NCI-H524 treated with DMSO at 0.1 percent for 48 hours (cell line): ENCODE measurements at places on chromosomes 7 and 10.

DNA sequence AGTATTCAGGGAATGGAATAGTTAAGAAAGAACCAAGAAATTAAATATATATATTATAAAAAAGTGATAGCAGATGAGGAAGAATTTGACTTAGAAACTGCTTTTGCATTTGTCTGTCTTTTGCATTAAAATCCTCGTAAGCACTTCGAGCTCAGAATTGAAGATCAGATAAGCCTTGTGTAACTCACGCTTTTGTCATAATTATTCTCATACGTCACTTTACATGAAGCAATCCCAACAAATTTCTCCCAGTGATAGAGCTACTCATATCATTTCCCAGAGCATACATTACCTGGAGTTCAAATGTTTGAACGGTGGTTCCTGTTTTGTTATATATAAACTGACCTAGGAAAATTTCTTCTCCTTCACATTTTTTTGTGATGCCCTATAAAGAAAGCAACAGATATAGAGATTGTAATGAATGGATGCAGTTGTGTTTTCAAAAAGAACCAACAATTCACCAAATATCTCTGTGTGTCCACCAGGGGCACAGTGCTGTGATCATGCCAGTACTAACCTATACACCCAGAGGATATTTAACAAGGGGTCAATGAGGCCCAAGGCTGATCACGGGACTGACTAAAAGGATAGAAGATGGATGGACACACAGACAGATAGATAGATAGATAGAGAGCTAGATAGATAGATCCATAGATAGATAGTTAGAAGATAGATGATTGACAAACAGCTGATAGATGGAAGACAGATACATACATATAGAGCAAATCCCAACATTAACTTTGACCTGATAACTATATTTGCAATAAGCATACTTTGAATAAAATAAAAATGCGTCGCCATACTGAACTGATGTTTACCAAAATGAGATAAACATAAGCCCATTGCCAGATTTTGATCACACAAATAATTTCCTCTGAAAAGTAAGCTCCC lies 9.3 kb upstream of the HUS1 start:
- no peak for DNase-seq

- DNase-seq, result no peak
These were observed 111.6 kb upstream of the PTPRZ1 start for GRCh38 chr7:121761399-121761798.

DNA sequence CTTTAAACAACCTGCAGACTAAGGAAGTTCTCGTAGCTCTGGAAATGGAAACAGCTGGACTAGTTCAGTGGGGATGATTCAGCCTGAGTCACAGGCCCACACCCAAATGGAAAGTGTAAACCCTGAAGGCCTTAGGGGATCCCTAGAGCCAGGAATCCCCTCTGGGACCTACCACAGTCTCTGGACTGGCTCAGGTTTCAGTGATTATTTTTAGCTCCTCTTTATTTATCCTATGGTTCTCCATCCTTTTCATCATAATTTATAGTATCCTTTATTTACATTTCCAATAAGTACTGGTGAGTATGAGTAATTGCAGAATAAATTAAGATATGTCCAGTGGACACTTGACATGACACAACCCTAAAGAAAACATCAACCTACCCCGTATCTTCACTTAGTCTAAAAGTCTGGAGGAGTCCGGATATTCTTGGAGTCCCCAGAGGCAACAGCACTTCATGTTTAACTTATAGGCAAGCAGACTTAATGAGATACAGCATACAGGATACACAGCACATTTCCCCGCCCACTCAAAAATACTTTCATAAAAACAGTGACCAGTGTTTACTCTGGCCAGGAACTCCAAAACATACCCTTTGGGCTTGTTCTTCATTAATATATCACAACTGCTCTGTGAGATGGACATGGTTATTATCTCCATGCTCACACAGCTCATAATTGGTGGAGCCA lies 28.4 kb upstream of the SEMA3E start:
- no peak for DNase-seq

GRCh38 chr7:36315309-36315944 lies 74.2 kb upstream of the ANLN start:
- no peak for DNase-seq

DNA sequence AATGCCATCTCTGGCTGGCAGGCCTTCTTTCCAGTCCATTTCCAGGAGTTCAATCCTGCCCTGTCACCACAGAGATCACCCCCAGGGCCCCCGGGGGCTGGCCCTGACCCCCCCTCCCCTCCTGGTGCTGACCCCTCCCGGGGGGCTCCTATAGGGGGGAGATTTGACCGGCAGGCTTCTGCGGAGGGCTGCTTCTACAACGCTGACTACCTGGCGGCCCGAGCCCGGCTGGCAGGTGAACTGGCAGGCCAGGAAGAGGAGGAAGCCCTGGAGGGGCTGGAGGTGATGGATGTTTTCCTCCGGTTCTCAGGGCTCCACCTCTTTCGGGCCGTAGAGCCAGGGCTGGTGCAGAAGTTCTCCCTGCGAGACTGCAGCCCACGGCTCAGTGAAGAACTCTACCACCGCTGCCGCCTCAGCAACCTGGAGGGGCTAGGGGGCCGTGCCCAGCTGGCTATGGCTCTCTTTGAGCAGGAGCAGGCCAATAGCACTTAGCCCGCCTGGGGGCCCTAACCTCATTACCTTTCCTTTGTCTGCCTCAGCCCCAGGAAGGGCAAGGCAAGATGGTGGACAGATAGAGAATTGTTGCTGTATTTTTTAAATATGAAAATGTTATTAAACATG lies 6.0 kb downstream of the CHPF2 start:
- no peak for DNase-seq

DNA sequence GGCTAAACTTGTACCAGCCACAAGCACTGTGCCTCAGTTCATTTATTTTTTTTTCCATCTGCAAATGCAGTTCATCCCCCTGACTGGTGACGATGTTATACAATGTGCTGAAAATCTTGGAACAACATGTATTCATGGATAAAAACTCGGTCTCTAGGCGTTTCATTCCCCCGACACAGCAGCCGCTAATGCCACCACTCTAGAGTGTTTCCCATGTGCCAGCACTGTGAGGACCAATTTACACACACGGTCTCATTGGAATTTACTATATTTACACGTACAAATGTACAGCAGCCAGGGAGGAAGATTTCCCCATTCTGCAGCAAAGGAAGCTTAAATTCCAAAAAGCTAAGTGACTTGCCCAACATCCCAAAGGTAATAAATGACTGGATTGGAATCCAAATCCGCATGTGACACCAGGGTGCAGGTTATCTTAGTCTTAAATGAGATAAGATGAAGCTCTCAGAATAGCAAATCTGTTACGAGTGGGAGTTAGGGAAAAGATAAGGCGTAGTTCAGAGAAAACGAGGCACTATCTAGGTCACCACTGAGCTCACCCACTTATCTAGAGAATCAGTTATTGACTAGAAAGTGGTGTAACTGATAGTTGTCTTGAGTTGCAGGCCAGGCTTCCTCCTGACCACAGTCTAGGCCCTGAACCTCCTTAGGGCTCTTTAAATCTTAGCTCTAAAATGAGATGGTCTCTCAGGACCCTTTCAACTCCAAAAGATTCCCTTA lies 36.7 kb downstream of the FAM107B start:
- DNase-seq, result no peak

GRCh38 chr7:157605638-157606037 lies 268.8 kb downstream of the DNAJB6 start:
- DNase-seq, result no peak

- no peak for DNase-seq
These were observed 28.1 kb upstream of the RPA3 start for GRCh38 chr7:7746458-7746857.

GRCh38 chr7:68840991-68841390 lies 757.3 kb upstream of the AUTS2 start:
- no peak for DNase-seq

- no peak for DNase-seq
These were observed 34.8 kb upstream of the DMBT1 start for GRCh38 chr10:122525788-122526187.

- DNase-seq, result no peak
These were observed 28.6 kb upstream of the AGR2 start for GRCh38 chr7:16833373-16833772.

DNA sequence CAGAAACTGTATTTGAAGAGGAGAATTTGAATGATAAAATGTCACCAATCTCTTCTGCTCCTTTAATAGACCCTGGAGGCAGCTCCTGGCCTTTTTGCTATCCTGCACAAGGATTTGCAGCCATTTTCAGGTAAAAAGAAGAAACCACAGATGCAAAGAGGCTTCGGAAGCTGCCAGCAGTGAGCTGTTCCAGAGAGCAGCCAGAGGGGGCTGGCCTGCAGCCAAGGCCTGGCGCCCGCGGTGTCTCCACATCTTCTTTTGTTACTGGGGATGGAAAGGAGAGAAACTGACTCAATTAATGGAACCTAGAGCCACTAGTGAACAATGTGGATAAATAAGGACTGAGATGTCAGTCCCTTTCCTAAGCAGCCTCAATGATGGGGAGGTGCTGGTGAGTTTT lies 23.9 kb upstream of the GPR26 start:
- no peak for DNase-seq

DNA sequence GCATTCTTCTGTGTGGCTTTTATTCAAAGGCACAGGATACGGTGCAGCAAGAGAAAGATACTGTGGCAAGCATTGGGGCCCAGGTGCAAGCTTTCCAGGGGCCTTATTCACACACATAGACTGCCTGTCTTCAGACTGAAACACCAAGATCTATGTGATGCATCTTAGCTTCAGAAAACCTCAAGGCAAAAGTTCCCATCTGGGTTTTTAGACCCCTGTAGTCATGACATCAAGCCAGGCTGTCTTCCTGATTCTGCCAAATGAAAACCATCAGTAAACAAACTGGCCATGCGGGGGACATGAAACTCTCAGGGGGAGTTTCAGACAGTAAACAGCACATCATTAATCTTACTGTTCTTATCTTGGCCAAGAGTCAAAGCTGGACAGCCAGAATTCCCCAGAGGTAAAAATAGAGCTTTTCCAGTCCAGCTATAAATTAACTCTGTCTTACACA lies 9.8 kb downstream of the AGBL3 start:
- DNase-seq, result no peak

- DNase-seq, result no peak
These were observed 137.4 kb downstream of the ZNF438 start for GRCh38 chr10:30894221-30894620.

GRCh38 chr10:127254276-127254675 lies 57.9 kb upstream of the INSYN2A start:
- no peak for DNase-seq
